Activated CD4-positive, alpha-beta T cell treated with anti-CD3 and anti-CD28 coated beads, Interleukin-2, Interleukin-6, amounts not matched to agents 100 ng/mL and 50 ng/mL, durations not matched to agents 16 hours and 8 hours (primary cell): ENCODE measurements at places on chromosomes 1 and 21.
A peak's percentile ranks its signal among the peaks of the same experiment; 100 is the strongest.

GRCh38 chr1:14704846-14705245, 106.4 kb downstream of the KAZN start:
- no peak for DNase-seq

DNA sequence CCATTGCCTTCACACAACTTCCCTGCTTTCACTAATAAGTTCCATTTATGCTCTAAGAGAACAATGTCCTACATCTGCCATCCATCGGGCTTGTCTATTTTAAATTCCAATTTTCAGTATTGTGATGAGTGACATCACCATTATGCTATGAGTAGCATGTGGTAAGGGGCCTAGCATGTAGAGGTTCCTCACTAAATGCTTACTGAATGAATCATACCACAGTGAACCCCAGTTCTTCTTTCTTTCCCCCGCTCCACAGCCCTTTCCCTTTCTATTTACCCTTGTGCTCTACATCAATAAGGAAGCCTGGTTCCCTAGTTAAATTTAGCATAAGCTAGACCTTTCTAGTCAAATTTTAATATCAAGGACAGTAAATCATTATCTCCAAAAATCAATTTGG, 195.0 kb upstream of the RGS18 start:
- DNase-seq = no peak

- no peak for DNase-seq
Measured at GRCh38 chr1:2650967-2651645, 18.3 kb upstream of the MMEL1 start.

DNA sequence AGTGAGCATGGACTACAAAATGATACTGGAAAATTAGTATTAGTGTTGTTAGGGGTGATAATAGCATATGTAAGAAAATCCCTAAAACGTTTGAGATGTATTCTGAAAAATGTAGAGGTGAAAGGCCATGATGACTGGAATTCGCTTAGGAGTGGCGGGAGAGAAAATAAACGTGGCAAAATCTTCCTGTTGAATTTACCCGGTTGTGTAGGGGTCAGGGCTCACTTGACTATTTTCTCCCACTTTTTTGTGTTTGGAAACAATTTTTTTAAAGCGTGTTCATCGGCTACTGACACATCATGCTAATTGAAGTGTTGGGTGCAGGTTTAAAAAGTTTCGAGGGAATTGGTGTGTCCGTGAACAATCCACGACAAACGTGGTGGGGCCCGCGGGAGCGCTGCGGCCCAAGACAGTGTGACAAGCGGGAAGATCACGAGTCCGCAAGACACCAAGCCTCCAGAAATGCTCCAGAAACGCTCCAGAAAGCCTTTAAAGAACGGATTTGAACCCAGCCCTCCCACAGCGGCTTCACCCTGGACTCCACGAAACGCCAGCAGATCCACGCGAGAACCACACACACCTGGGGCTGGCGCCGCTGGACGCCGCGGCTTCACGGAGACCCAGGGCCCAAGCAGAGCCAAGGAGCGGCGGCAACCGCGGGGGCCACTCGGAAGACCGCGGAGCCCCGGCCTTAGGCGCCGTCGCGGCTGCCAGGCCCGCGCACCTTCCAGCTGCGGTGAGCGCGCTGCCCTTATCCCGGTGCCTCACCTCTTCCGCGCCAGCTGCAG, 573 bp downstream of the PSMG1 start:
- DNase-seq = peak; percentile 21

DNA sequence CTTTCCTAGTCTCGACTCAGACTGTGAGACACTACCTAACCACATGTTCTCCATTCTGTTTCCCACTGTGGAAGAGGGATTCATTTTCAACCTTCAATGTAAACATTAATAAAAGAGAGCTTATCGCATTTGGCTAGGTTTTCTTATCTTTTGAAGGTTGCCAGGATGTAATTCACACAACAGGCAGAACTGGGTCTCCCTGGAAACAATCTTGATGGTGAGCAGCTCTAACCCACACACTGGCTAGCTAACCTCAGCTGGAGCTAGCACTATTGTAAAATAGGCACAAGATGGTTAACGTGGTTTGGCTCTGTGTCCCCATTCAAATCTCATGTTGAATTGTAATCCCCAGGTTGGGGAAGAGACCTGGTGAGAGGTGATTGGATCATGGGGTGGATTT, 75.1 kb downstream of the ZSCAN20 start:
- DNase-seq = no peak

DNA sequence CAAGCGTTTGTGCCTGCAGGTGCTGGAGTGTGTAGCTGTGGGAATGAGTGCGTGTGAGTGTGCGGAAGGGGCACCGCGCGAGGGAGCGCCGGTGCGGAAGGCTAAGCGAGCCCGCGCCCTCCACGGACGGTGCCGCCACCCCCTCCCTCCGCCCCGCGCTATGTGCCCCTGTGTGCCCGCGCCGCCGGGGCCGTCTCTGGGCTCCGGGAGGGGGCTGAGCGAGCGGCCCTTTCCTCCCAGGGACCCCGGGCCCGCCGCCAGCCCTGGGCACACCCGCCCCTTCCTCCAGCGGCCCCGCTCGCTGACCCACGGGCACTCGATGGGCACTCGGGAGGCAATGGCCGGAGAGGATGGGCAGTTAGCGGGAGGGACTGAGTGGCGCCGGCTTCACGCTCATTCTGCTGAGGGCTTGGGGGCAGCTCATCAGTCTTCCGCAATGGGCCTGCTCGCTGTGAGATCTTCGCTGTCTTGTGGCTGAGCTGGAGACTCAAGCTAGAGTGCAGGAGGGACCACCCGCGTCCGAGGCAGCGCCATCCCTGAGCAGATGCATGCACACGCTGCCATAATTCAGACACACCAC, 8.6 kb upstream of the ADGRB2 start:
- no peak for DNase-seq

DNA sequence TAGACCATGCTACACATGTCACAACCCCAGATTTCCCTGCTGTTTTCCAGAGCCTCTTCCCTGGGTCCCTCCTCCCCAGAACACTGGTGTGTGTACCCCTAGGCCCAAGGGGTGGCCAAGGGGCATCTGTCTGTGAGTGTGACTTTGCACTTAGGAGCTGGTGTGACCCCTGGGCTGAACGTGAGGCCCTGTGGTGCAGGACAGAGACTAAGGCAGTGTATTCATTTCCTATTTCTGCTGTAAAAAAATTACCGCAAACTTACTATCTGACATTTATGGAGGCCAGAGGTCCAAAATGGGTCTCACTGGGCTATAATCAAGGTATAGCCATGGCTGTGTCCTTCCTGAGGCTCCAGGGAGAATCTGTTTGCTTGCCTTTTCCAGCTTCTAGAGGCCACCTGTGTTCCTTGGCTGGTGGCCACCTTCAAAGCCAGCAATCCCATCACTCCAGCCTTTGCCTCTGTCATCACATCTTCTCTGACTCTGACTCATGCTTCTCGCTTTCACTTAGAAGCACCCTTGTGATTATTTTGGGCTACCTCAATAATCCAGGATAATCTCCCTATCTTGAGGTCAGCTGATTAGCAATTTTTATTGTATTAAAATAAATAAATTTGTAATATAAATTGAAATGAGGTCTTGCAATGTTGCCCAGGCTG, 24.0 kb upstream of the ELOA start:
- DNase-seq = peak; percentile 34

DNA sequence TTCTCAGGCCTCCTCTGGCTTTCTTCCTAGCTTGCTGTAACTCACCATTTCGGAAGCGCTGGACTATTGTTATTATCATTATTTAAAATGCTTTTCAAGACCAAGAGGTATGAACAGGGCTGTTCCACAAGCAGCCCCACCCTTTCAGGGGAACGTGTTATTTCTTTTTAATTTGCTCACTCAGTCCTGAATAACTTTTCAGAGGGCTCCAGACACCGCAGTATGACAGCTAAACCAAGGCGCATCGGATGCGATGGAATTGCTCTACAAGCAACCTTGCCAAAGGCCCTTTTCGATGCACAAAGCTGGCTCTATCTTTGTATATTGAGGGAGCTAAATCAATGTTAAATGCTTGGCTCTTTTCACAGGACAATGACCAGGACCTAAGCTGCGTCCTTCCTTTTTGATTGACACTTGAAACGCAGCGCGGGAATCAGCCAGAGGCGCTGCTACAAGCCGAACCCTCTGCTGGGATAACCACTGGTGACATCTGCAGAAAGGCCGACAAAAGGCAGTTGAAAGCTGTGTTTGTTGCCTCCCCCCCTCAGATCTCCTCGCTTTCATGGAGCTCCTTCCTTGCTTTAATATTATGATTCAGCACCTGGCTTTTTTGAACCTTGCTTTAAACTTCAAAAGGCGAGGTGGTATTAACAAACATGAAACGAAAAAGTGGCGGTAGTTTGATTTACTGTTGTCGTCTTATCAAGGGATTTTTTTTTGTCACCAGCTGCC, 204.7 kb upstream of the PROX1 start:
- no peak for DNase-seq
